Kidney capillary endothelial cell (primary cell): ENCODE measurements at places on chromosomes 1 and 21.

GRCh38 chr1:20227704-20228103 is 41.4 kb upstream of the PLA2G2C start:
- DNase-seq = no peak

DNA sequence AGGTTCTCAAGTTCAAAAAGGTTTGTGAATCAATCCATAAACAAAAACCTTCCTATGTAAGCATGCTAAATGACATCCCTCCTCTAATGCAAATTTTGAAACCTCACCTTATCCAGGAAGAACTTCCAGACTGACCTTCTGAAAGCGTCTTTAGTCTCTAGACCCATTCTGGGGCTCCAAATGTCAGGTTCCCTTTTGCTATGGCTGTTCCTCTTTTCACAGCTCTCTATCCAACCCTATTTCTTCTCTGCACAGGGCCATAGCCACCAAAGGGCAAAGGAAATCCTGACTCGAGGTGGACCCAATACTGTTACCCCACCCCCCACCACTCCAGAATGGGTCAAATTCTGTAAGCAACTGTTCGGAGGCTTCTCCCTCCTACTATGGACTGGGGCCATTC is 3.4 kb downstream of the ATP1A4 start:
- DNase-seq = no peak

GRCh38 chr21:39579734-39580332 is 32.9 kb upstream of the B3GALT5 start:
- no peak for DNase-seq

- no peak for DNase-seq
Measured at GRCh38 chr1:164759144-164759920, 200.3 kb downstream of the PBX1 start.

GRCh38 chr1:18161690-18162089 is 54.1 kb downstream of the IGSF21 start:
- no peak for DNase-seq

DNA sequence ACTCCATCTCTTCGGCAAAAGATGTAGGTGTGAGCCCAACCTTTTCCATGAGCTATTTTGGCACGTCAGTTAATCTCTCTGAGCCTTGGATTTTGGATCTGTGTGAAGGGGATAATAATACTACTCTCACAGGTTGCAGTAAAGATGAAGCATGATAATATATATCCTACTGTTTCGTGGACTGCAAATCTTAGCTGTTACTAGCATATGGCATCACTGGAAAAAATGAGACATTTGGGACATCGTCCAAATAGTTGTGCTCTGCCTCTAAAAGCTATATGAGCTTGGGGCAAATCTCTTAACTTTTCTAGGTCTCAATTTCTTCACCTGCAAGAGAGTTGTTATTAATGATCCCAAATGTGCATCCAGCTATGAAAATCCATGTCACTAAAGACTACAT is 147.4 kb upstream of the ZRANB2 start:
- no peak for DNase-seq

- no peak for DNase-seq
Measured at GRCh38 chr1:235156740-235157139, 4.3 kb downstream of the RBM34 start.

GRCh38 chr21:42314616-42315295 is 453 bp downstream of the TFF3 start:
- DNase-seq = no peak
